ENCODE measurements at places on chromosomes 6 and 20. TPM values are rescaled to one million over a fixed set of nuclear protein-coding genes. Genes with fewer than 3 reads are reported as not detected.
A peak's percentile ranks its signal among the peaks of the same experiment; 100 is the strongest.

Gene DEFB124
- not detected for total RNA-seq

DNA sequence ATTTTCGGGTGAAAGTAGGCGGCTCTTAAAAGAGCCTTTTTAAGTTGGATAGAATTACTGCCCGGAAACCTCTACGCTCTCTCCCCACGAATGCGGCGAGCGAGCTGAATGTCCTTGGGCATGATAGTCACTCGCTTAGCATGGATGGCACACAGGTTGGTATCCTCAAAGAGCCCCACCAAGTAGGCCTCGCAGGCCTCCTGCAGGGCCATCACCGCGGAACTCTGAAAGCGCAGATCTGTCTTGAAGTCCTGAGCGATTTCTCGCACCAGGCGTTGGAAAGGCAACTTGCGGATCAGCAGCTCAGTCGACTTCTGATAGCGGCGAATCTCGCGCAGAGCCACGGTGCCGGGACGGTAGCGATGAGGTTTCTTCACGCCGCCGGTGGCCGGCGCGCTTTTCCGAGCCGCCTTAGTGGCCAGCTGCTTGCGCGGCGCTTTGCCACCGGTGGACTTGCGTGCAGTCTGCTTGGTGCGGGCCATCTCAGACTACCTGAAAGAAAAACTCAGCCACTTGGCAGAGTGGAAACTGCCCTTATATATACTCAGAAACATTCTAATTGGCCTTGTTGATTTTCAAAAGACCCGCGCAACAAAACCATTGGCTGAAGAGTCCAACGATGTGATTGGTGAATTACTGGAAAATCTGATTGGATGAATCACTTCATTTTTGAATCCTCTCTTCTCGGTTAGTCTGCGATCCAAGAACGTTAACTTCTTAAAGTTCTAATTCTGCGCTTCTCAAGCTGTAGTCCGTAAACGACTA, 93.9 kb upstream of the BTN3A2 start:
- H3K27ac ChIP-seq, result no peak overlapping the region
- H3K27me3 ChIP-seq, result peaks cover 4% of the 10 kb centered on the region
- H3K36me3 ChIP-seq, result no peaks in the 10 kb centered on the region
- DNase-seq, result no peak
- H3K4me1 ChIP-seq, result peaks cover 52% of the 10 kb centered on the region

DNA sequence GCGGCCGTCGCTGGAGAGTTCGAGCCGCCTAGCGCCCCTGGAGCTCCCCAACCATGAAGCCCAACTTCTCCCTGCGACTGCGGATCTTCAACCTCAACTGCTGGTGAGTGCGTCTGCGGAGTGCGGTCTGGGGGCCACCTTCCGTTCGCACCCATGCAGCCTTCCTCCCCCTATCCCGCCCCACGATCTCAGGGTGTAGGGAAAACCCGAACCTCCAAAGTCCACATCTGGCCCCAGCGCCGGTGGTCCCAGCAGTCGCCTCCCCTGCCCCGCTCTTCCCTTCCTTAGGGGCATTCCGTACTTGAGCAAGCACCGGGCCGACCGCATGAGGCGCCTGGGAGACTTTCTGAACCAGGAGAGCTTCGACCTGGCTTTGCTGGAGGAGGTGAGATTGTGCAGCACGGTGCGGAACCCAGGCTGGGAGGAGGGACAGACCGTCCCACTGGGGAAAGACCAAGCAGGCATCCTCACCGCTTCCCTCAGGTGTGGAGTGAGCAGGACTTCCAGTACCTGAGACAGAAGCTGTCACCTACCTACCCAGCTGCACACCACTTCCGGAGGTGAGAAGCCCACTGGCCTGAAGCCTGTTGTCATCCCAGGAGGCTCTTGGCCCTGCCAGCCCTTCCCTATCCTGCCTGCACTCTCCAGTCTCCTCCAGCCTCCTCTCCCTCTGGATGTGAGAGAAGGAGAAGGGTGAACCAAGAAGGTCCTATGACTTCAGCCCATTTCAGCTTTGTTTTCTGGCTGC, 719 bp downstream of the SMPD2 start:
- H3K27me3 ChIP-seq, result no peaks in the 10 kb centered on the region
- H3K4me1 ChIP-seq, result peaks cover 25% of the 10 kb centered on the region
- H3K27ac ChIP-seq, result peak overlapping the region; percentile 80
- H3K4me3 ChIP-seq, result peak overlapping the region; percentile 92

DNA sequence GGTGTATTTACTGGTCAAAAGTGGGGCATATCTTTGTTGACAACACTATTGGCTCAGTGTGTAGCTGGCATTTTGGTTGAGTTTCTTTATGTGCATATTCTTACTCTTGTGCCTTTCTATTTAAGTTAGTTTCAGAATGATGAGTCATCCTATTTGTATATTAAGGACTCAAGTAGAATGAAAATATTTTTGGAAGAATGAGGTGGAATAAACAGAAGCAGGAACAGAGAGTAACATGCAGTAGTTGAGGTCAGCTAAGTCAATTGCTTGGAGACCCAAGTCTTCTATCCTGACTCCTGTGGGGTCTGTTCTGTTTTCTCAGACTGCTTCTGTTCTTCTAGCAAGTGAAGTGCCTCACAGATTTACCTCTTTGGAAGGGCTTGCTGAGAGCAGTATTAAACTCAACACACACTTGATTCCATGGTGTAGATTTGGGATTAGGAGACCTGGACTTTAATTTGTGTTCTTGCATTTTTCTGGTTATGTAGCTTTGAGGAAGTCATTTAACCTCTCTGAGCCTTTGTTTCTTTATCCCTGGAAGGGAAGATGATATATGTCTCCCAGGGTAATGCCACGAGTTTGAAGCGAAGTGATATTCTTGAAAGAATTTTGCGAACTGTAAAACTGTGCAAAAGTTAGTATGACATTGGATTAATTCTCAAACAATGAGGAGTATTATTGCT, 324.3 kb downstream of the QKI start:
- no peaks in the 10 kb centered on the region for H3K4me1 ChIP-seq
- no peaks in the 10 kb centered on the region for H3K36me3 ChIP-seq
- DNase-seq, result no peak

Gene MATN4
- not detected for total RNA-seq

GRCh38 chr6:143959927-143960326, 48.1 kb downstream of the PLAGL1 start:
- H3K27ac ChIP-seq, result no peak overlapping the region
- H3K36me3 ChIP-seq, result no peaks in the 10 kb centered on the region
- H3K27me3 ChIP-seq, result no peaks in the 10 kb centered on the region
- H3K4me1 ChIP-seq, result no peaks in the 10 kb centered on the region
- H3K4me3 ChIP-seq, result no peak overlapping the region
- peak; percentile 38 for DNase-seq

Gene TRERF1
- total RNA-seq, result not detected

DNA sequence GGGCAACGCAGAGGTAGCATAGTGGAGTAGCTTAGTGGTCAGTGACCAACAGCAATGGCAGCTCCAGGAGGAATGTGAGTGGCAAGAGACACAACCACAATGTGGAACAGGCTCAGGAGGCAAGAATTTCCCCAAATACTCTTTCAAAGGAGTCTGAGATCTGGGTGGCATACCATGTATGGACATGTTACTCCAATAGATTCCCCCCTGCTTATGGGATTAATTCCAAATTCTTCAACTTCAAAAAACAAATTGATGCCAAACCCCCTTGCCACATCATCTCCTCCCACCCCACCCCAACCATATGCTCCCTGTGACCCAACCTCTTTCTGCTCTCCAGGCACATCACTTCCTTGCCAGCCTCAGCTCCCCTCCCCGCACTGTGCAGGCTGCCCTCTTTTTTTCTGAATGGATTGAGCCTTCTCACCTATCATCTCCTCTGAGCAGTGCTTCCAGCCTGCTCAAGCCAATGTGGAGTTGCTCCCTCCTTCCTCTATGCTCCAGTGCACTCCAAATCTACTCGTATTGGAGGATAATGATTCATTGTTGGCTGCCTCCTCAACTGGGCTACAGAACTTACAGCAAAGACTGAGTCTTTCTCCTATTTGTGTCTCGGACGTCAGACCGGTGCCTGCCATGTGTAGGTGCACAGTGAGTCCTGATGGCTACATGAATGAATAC, 93.0 kb upstream of the CEP85L start:
- H3K36me3 ChIP-seq, result no peaks in the 10 kb centered on the region
- DNase-seq, result no peak
- H3K4me1 ChIP-seq, result no peaks in the 10 kb centered on the region
- no peak overlapping the region for H3K4me3 ChIP-seq
- H3K27ac ChIP-seq, result no peak overlapping the region
- peaks cover 21% of the 10 kb centered on the region for H3K27me3 ChIP-seq

Gene HLA-DQB2
- total RNA-seq, result not detected

GRCh38 chr6:77548662-77549366, 85.5 kb upstream of the HTR1B start:
- DNase-seq, result no peak
- H3K4me1 ChIP-seq, result no peaks in the 10 kb centered on the region
- H3K27me3 ChIP-seq, result no peaks in the 10 kb centered on the region
